Stimulated activated CD4-positive, alpha-beta T cell treated with anti-CD3 and anti-CD28 coated beads, Interleukin-1b, Interleukin-23, amount 100 ng/mL, for 1 hour (primary cell): ENCODE measurements at places on chromosomes 11 and 22.

DNA sequence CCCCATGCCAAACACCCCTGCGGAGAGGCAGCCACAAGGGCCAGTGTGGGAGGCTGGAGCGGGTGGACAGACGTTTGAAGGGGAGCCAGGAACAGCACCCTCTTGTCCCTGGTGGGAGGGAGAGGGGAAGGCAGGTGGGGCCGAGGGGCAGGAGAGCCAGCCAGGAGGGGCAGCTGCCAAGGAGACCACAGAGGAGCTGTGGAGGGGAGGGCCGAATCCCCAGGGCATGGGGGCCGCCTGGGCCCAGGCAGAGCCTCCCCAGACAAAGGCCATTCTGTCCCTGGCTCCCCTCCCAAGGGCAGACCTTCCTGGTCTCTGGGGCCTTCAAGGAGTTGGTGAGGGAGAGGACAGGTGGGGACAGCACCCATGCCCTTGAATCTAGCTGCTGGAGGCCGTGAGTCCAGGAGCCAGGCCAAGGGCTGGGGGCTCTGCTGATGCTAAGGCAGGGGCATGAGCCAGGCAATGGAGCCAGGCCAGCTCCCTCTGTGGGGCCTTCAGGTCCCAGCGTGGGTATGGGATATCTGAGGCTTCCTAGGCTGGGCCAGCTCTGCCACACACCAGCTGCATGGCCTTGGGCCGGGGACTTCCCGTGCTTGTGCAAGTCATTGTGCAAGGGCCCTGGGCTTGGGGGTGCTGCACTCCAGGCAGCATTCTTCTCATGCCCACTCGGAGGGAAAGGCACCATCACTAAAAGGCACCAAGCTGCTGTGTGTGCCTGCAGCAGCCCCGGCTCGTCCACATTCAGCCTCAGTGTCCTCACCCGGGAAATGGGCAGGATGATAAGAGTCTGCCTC is 11.4 kb downstream of the EMID1 start:
- no peak for DNase-seq

GRCh38 chr11:79421820-79422219 is 19.0 kb downstream of the TENM4 start:
- DNase-seq = no peak

DNA sequence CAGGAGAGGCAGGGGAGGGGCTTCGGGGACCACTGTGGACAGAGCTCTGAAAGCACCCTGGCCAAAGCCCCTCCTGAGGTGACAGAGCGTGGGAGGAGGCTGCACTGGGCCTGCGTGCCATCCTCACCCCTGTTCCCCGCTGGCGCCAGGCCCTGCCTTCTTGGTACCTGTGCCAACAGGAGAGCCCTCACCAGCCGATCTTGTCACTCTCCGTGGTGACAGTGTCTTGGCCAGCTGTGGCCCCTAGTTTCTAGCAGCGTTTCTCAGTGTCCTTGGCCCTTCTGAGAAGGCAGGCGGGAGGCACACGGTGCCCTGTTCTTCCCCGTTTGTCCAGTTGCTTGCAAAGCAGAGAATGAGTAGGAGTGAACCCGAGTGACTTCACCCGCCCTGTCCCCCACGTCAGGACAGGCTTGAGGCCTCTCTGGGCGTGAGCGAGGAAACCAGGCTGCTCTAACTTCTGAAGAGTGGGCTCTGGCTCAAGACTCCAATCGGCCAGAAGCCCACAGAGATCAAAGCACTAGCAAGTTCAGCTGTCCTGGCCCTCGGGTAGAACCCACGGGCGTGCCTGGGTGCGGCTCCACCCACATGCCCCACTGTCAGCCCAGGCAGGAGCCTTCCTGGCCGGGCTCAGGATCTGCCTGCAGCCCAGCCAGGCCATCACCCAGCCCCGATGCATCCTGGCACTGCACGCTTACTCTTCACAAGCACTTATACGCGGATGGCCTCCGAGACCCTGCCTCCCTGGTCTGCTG is 60.2 kb upstream of the EMID1 start:
- no peak for DNase-seq

DNA sequence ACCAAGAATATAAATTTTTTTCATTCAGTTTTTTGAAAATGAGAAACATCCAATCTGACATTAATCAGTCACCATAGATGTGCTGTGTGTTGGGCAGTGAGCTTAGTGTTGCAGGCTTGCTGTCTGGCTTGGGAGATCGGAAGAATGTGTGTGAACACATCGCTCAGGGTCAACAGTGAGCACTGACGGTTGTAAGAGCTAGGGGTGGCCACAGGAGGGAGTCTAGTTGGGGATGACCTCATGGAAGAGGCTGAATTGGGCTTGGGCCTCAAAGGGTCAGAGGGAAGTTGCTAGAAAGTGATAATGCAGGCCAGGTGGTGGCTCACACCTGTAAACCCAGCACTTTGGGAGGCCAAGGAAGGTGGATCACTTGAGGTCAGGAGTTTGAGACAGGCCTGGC is 375.4 kb downstream of the DDX10 start:
- DNase-seq = no peak

GRCh38 chr11:94849839-94850238 is 81.7 kb downstream of the AMOTL1 start:
- DNase-seq = no peak

DNA sequence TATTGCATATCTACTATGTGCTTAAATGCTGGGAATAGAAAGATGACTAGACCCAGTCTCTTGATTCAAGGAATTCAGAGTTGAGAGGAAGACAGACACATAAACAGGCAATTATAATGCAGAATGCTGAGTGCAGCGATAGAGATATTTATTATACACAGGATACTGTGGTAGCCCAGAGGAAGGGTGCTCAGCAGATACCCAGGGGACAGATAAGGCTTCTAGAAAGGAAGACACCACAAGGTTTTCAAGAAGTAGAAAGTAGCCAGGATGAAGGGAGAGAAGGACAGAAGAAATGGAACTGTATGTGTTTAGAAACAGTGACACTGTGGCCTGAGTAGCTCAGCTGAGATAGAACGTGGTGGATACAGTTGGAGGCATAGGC is 79.4 kb upstream of the NNMT start:
- no peak for DNase-seq
